ENCODE measurements at places on chromosomes 2 and 18. TPM values are rescaled to one million over a fixed set of nuclear protein-coding genes. Genes with fewer than 3 reads are reported as not detected.

- no peak for DNase-seq
Measured at GRCh38 chr2:202186641-202187202, 51.7 kb downstream of the SUMO1 start.

ARL5A gene
- total RNA-seq: 44.8 TPM

LIMS3 gene
- total RNA-seq: 3.2 TPM

CRACDL gene
- total RNA-seq: not detected

DNA sequence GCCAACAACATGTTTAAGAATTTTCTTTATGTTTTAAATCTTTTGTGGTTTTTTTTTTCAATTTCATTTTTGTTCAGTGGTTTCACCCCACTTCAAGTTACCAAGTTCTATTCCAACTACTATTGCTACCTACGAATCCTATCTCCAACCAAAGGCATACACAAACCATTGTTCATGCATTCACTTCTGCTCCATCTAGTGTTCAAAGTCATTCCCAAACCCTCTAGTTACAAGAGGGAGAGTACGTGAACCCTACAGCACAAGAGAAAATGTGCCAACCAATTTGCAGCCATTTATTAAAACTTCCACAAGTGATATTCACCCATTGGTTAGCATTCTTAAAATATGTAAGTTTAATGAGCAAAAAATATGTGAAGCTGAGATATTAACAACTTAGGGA lies 295.1 kb upstream of the KYNU start:
- DNase-seq: no peak

DNA sequence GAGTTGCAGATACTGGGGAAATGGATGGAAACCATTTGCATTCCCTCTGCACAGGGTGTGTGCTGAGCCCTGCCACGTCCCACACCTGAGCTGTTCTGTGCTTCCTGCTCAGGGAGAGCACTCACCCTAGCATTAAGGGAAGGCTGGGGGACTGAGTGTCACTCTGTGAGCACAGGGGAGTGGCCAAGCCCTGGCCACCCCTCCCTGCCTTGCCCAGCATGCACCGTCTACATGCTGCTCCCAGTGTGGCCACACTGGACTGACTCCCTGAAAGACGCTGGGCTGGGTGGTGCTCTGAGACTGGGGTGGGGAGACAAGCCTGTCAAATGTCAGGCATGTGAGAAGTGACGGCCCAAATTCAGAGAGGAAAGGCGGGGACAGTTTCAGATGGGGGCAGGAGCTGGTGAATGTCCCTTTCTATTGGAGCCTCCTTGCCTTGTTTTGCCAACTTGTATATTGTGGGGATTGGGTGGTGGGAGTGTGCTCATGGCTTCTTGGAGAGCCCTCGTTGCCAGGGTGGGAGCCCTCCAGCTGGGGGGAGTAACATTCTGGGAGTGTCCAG lies 298.4 kb upstream of the HS6ST1 start:
- peak; percentile 50 for DNase-seq

GRCh38 chr2:217629347-217629746 lies 373.4 kb downstream of the TNS1 start:
- no peak for DNase-seq

All from osteoblast (primary cell).